ENCODE measurements at places on chromosomes 12 and 14.

DNA sequence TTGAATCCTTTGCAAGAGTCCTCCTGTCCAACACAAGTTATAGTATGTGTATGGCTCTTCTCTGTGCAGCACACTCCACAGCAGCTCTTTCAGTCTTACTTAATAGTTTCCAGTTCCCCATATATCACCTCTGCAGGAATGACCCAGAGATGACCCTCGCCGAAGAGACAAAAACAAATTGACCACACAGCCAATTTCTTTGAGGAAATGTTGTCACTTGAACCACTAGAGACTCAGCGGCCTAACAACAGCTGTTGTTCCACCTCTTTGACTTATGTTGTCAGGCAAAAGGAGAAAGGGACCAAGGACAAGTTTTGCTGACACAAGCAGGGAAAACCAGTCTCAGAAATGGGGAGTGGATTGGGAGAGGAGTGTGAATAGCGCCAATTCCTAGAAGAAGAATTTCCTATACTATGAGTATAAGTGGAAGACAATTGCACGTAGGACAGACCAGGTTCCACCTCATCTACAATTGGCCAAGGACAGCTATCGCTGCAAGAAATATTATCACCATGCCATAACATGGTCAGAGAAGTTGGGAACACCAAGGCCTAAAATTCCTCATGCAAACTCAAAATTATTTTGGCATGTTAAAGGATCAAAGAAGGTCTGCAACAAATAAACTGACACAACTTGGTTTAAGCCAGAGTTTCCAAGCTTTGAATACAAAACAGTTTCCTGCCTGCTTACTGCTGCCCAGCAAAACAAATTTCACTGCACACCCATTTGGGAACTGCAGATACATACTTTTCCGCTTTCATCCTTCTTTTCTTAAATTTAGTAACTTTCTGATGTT is 41.7 kb upstream of the ITPR2 start:
- DNase-seq: no peak

DNA sequence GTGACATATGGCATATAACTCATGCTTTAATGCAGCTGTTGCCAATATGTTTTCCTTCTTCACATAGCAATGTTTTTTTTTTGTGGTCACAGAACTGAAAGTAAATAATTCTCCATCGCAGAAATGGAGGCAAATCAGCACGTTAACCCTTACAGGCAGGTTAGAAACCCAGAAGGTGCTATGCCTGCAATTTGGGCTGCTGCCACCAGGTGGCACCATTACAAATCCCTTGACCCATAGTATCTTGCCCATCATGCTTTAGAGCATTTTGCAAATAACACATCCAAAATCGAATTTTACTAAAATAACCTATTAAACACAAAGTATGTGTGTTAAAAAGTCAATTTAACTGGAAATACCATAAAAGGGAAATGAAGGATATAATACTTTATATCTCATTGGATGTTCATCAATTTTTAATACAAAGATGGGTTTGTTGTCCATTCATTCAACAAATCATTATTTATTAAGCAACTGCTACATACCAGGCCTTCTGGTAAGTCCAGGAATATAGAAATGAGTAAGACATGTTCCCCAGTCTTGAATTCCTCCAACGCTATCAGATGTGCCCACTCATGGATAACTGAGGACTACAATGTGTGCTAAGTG is 340.1 kb downstream of the GLT1D1 start:
- no peak for DNase-seq

DNA sequence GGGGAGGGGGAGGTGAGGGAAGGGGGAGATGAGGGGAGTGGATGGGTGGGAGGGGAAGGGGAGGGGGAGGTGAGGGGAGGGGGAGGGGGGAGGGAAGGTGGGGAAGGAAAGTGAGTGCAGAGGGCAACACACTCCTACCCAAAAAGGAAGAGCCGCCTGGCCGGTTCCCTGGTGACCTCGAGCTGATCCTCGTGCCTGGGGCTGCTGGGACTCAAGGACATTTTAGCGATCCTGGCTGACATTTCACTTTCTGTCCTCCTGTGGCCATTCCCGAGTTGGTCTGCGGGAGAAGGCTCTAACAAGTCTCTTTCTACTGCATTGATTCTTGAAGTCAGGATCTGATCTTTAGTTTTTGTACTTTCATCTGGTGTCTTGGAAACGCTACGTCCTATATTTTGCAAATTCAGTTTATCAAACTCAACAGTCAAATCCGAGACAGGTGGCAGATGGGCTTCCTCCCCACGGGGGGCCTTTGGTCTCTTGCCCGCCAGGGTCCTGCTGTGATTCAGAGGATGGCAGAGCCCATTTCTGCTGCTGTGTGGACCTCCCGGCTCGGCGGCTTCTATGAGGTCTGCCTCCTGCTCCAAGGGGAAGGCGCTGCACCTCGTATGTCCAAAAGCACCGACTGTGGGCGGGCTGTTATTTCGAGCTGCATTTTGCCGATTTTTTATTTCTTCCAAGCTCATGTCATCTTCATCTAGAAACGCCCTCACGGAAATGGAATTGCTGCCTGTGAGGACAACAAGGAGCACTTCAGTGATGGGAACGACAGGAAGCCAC is 19.1 kb downstream of the PGAM5 start:
- no peak for DNase-seq

- DNase-seq: no peak
Measured at GRCh38 chr12:41206298-41206697, 18.2 kb downstream of the PDZRN4 start.

- no peak for DNase-seq
Measured at GRCh38 chr12:105978686-105979085, 160.1 kb downstream of the NUAK1 start.

GRCh38 chr14:80116157-80116556 is 95.1 kb downstream of the DIO2 start:
- DNase-seq: no peak

GRCh38 chr14:65661865-65662264 is 249.3 kb downstream of the FUT8 start:
- no peak for DNase-seq

DNA sequence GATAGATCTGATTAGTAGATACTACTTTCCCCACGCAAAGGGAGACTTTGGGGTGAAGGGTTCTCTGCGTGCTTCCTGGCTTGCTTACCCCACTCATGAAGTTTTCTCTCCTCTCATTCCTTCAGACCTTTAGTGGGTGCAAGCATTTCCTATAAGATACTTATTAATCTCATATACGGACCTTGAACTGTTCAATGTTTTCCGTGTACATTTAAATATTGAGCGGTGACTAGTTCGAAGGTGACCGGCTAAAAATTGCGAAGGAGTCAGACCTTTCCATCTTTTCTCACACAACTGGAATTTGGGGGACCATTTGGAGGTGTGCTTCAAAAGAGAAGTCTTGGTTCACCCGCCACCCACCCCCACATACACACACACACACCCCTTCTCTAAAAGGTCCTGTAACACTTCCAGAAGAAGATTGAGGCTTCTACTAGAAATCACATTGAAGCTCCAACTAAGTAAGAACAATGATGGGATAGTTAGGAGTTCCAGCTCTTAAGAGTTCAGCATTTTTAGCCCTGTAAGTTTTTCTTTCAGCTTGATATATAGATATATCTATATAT is 6.1 kb upstream of the FOXG1 start:
- DNase-seq: no peak

DNA sequence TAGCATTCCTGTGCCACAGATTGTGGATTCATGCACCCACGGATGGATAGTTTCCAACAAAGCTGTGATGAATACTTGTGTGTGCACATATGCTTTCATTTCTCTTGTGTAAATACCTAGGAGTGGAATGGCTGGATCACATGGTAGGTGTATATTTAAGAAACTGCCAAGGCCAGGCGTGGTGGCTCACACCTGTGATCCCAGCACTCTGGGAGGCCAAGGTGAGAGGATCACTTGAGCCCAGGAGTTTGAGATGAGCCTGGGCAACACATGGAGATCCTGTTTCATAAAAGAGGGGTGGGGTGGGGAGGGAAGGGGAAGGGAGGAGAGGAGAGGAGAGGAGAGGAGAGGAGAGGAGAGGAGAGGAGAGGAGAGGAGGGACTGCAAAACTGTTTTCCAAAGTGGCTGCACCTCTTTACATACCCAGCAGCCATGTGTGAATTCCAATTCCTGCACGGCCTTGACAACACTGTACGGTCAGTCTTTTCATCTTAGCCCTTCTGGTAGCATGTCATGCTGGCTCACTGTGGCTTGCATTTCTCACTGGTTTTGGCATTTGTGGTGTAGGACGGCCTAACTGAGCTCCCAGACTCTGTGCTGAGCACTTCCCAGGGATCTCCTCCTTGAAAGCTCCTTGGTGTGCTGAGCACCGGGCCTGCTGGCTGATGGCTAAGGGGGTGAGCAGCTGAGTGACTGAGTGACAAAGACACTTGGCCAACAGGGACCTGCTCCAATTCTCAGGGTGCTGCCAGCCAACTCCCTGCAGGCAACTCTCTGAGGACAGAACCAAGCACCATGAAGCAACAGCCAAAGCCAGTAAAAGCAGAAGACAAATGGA is 27.9 kb downstream of the SYNE3 start:
- DNase-seq: no peak

- no peak for DNase-seq
Measured at GRCh38 chr12:6307529-6307928, 3.0 kb upstream of the PLEKHG6 start.

DNA sequence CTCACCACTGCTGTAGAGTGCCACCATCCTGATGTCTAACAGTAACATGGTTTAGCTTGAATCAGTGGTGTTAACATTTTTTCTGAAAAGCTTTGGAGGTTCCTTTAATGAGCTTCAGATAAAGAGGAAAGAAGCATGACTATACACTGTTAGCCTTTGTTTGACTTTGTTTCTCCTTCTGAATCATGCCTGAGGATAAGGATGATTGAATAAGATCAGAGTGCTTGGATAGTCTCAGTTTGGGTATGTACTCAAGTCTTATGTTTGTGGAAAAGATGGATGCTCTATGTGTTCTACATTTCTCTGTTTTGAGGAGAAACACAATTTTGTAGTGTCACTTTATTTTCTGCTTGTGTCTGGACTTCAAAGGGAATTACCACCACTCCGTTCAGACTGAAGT is 42.0 kb downstream of the GPATCH2L start:
- DNase-seq: no peak

DNA sequence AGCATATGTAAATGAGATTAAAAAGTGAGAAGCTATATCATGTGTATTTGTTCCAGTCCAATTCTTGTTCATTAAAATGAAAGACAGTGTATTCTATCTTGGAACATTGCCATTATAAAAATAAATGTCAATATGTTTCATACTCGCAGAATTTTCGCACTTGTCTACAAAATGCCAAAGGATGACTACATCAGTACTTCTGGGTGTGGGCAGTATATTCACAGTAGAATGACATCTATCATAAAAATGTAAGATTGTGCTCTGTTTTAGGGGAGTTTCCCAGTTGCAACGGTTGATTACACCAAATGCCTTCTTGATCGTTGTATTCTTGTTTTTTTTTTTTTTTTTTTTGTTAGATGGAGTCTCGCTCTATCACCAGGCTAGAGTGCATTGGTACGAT is 292.3 kb upstream of the E2F7 start:
- DNase-seq: no peak

DNA sequence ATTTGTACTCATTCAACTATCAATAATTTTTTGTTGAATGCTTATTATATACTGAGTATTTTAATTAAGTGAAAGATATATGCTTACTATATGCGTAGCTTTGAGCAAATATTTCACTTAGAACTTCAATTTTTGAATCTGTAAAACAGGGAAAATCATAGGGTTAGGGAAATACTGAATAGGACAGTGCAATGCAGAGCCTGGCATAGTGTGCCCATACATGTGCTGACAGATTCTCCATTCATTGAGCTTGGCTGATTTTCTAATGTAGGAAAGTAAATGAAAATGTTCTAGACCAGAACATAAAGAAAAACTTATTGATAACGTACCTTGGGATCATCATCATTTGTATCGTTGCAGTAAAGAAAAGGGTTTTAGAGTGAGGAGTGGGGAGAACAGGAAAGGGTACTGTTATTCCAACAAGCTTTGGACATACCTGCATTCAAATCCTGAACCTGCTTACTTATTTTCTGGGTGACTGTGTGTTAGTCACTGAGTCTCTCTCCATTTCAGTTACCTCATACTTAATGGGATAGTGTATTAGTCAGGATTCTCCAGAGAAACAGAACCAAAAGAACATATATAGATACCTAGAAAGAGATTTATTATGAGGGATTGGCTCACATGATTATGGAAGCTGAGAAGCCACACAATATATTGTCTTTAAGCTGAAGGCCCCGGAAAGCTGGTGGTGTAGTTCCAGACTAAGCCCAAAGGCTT is 436.4 kb downstream of the ADAMTS20 start:
- no peak for DNase-seq

DNA sequence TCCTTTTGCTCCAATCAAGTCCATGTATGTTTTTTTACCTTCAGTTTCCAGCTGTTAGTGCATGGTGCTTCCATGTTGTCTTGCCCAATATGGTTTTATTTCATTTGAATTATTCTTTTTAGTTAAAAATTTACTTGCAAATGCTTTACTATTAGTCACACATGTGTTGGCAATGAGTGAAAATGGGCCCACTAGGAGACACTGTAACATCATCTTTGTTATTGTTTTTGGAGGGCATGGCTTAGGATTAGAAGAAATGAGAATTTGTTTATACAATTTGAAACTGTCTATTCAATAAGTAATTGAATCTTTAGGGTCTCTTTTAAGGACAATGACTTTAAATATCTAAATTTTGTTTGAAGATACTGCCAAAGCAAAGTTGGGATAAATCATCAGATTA is 133.7 kb downstream of the BRMS1L start:
- DNase-seq: no peak

DNA sequence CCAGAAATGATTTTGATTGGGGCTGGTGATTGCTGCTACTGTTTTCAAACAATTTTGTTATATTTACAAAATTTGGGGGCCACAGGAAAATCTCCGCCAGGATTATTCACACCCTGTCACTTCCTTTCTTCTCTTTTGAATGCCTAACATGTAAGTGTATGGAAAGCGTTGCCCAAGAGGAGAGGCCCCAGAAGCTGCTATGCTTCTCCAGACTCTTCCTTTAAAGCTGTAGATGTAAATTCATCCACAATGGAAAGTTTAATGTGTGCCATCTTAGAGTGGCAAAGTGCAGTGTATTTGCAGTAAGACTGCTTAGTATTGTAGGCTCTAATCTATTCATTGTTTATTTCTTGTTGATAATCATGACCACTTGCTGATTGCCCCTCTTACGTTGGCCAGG is 136.7 kb upstream of the LRIG3 start:
- DNase-seq: no peak

GRCh38 chr12:124357616-124358015 is 62.7 kb downstream of the RFLNA start:
- DNase-seq: no peak

- DNase-seq: no peak
Measured at GRCh38 chr14:51844081-51844881, 16.1 kb upstream of the GNG2 start.

GRCh38 chr12:6326316-6327228 is 15.3 kb downstream of the TNFRSF1A start:
- no peak for DNase-seq

DNA sequence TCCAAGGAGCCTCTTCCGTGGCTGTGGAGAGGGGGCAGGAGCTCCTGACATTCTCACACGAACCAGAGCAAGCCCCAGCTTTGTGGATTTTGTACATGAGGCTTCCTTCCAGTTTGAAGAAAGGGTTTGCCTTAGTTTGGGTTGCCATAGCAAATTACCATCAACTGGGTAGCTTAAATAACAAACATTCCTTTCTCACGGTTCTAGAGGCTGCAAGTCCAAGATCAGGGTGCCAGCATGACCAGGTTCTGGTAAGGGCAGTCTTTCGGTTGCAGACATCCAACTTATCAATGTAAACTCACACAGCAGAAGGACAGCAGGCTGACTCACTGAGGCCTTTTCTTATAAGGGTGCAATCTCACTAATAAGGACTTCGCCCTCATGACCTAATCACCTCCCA is 25.9 kb upstream of the STAB2 start:
- no peak for DNase-seq
